CD4-positive, alpha-beta T cell treated with Interleukin-15 for 4 hours (primary cell): ENCODE measurements at places on chromosomes 1 and 21.

DNA sequence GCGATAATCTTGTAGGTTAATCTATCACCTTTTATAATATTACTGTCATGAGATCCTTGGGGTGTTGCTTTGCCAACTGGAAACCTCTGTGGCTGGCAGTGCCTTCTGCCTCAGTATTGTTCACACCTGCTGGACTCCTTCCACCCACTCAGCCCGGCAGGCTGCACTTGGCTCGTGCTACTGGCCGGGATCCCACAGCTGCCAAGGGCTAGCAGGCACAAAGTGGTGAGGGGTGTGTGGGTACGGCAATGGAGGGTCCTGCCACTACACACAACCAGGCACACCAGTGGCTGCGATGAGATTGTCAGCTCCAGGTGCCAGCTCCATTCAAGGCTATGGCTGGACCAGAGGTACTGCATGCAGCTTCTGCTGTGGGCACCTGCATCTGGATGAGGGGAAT is 191.2 kb upstream of the LYPLAL1 start:
- no peak for DNase-seq

GRCh38 chr1:211340622-211341507 is 14.2 kb downstream of the TRAF5 start:
- DNase-seq, result no peak

DNA sequence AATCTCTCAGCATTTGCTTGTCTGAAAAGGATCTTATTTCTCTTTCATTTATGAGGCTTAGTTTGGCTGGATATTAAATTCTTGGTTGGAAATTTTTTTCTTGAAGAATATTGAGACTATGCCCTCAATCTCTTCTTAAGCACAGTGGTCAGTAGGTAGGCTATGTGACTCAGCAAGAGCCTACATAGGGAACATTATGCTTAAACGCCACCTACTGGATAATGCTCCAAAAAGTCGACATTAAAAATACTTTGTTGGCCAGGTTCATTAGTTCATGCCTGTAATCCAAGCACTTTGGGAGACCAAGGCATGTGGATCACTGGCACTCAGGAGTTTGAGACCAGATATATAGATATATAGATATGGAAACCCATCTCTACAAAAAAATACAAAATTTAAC is 678.0 kb upstream of the USP24 start:
- no peak for DNase-seq

GRCh38 chr1:155646307-155646706 is 36.3 kb downstream of the MSTO1 start:
- DNase-seq, result no peak

- no peak for DNase-seq
Observed at GRCh38 chr1:94736073-94736472, 84.1 kb upstream of the SLC44A3 start.

- no peak for DNase-seq
Observed at GRCh38 chr1:59667020-59667419, 147.7 kb upstream of the HOOK1 start.

DNA sequence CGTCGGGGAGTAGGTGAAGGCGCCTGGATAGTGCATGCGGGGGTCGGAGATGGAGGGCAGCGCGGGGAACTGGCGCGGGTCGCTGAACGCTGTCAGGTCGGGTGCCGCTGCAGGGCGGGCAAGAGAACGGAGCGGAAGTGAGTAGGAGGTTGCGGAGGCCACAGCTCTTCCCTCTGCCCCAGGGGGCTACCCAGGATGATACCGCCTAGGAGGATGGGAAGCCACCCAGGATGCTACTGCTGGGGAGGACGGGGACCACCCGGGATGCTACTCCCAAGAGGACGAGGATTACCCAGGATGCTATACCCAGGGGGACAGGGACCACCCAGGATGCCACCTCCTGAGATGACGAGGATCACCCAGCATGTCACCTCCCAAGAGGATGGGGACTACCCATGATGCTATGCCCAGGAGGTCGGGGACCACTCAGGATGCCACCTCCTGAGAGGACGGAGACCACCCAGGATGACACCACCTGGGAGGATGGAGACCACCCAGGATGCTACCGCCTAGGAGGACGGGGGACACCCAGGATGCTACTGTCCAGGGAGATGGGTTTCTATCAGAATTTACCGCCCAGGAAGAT is 123.8 kb downstream of the CLIC6 start:
- no peak for DNase-seq

GRCh38 chr21:27134516-27134915 is 167.6 kb upstream of the ADAMTS5 start:
- no peak for DNase-seq

- DNase-seq, result no peak
Observed at GRCh38 chr1:94670273-94670672, 128.7 kb upstream of the F3 start.

- DNase-seq, result no peak
Observed at GRCh38 chr1:1873186-1873585, 17.7 kb downstream of the GNB1 start.

DNA sequence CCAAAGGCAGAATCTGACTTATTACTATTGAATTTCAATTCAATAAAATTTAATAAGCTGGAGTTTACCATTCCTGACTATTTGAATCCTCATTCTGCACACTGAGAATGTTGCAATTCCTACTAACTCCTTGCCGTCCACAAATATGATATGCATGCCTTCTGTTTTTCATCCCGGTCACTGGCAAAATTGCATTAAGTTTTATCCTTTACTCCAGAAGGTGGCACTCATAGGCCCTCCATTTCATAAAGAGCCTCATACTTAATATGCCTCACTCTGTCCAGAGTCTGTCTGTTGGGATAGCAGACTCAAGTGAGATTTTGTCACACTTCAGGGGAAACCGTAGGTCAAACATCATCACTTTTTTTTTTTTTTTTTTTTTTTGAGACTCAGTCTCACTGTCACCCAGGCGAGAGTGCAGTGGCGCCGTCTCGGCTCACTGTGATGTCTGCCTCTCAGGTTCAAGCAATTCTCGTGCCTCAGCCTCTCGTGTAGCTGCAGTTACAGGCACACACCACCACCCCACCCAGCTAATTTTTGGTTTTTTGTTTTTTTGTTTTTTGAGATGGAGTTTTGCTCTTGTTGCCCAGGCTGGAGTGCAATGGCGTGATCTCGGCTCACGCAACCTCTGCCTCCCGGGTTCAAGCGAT is 27.3 kb downstream of the F11R start:
- peak; percentile 18 for DNase-seq

DNA sequence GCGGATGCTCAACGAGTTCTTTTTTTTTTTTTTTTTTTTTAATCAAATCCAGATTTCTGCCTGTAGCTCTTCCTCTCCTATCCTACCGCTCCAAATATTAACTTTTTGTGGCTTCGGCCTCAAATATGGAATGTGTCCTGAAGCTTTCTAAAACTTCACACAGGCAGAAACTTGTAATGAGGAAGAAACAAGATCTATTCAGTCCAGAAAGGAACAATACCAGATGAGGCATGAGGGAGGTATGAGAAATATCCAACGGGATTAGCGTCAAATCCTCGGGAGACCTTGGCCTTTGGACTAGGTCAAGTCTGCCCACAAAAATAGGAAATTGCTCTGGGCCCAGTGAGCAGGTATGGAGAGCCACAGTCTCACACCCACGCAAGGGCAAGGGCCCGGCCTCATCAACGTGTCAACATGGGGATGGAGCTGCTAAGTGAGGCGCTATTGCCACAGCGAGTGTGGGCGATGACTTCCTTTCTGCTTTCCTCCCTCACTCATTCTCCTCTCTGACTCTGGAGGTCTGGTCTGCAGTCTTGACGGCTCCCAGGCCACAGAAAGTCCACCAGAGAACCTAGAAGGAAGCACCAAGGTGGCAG is 66.6 kb downstream of the BCAR3 start:
- no peak for DNase-seq

DNA sequence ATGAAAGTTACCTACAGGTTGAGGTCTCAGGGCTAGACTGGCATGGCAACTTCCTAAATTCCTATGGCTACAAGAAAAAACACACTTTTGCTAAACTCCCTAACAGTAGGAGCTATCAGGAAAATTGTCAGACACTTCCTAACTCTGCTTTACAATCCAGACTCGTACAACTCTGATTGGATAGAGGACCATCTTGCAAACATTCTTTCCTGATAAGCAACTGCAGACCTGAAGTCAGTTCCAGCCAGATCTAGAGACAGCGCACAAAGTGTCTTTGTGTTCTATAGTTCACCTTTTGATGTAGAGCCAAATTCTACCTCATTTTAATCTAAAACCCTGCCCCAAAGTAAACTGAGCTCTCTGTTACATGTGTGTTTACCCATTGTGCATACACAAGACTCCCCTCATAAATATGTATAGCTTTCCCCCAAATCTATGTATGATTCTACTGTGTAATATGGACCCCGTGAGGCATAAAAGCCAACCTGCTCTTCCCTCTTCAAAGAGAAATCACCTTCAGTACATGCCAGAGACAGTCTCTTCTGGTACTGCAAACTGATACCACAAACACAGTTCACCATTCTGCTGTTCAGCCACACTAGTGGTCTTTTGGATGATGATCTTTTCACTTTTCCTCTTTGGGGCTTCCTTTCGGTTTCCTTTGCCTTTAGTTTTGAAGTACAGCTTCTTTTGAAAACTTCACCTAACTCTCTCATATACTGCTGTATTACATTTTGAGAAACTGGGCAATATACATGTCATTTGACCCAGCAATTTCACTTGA is 21.7 kb downstream of the ZP4 start:
- no peak for DNase-seq

DNA sequence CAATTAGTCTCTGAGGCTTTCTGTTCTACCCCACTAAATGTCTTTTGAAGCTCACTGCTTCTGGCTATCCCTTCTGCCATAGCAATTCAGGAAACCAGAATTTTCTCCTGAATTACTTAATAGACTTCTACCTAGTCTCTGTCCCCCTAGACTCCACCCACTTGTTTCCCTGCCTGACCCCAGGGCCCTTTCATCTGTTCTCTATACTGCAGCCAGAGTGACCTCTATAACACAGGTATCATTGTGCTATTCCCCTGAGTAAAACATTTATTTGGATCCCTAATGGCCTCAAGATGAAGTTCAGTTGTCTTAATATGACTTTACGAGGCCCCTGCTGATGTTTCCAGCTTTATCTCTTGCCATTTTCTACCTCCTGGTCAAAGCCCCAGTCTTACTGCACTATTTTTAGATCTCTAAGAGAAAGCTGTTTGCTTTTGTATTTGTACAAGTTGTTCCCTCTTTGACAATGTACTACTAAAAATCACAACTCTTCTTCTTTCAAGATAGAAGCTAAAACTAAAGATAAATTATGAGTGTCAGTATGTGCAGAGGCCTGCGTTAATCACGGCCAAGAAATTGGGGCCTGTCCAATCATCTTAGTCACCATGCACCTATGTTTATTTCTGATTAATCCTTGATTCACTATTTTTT is 54.5 kb downstream of the ATP1B1 start:
- no peak for DNase-seq

DNA sequence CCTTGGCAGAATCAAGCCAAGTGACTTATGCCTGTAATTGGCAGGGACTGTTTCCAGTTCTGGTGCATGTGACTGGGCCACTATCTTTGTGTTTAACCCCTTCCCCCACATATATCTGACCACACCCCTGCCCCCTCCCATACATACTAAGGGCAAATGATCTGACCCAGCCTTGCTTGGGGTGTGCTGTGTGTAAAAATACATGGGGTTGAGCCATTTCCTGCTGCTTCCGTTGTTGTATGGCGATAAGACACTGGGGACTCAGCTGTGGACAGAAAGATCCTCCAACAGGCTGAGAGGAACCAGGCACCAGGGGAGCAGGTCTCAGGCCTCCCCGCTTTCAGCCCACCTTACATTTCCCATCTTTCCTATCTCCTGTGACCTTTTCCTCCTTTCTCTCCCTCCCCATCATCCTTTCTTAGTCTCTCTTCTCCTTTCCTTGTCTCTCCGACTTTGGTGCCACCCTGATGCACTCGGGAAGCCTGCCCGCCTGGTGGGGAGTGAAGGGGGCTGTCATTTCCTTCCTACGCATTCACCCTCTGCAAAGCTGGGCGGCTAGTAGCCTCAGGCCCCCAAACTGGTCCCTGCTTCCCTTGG is 39.7 kb downstream of the TMCC2 start:
- DNase-seq, result no peak

DNA sequence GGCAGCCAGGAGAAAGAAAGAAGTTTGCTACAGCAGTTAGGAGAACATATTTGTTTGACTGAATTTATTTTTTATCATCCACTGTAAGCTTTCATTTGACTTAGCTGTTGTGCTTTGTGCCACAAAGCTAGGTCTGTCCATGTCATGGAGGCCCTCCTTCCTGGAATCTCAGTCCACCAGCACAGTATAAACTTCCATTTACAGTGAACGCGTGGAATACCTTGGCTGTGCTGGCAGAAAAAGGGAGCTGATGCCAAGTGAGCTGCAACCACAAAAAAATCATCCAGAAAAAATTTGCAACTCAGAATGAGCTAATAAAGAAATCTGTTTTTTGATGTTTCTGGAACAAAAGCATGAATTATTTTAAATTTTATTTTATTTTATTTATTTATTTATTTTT is 72.6 kb downstream of the ATP6V1G3 start:
- no peak for DNase-seq

GRCh38 chr1:212518188-212519054 is 85.7 kb downstream of the NENF start:
- DNase-seq, result no peak

DNA sequence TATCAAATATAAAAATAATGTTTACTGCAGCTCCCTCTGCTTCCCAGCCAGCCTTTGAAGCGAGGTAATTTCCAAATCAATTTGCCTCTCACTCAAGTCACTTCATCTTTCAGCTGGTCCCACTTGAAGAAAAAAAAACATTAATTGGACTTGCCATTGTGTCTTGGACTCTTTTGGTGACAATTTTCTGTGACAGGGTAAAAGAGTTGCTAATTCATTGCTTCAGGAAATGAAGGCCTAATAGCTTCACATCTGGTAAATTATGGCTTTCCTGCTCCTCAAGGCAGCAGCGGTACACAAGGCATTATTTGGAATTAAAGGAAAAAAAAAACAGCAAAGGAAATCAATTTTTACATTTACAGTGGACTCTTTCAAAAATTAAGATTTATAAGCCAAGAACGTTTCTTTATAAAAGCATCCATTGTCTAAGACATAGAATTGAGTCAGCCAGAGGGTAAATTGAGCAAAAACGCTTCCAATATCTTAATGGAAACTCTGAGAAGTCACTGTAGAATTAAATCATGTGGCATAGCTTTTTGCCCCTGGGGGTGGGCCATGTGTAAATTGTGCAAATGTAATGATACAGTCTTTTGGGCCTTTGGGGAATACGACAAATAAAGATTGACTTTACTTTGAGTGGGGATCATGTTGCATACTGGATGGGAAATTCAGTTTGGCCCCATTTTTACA is 102.5 kb downstream of the LYPLAL1 start:
- no peak for DNase-seq

- DNase-seq, result no peak
Observed at GRCh38 chr1:202146279-202146678, 1.7 kb upstream of the ARL8A start.

- DNase-seq, result no peak
Observed at GRCh38 chr1:17689011-17689410, 66.1 kb upstream of the ACTL8 start.

DNA sequence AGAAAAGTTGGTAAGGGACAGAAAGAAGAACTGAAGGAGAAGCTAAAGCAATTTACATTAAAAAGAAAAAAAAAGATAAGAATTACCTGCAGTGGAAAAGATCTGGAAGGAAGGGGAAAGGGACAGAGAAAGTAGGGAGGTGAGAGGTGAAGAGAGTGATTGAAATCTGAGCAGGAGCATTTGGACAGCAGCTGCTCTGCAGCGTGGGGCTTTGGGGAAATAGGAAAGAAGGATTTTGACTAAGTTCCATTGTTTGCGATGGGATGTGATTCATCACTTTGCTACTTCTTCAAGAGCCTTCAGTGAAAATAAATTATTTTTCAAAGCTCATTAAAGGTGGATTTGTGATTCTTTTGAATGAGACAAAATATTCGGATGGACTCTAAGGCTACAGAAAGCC is 26.1 kb upstream of the NMNAT2 start:
- DNase-seq, result no peak
